SHP77 (cell line): ENCODE measurements at places on chromosomes 13 and 19.

DNA sequence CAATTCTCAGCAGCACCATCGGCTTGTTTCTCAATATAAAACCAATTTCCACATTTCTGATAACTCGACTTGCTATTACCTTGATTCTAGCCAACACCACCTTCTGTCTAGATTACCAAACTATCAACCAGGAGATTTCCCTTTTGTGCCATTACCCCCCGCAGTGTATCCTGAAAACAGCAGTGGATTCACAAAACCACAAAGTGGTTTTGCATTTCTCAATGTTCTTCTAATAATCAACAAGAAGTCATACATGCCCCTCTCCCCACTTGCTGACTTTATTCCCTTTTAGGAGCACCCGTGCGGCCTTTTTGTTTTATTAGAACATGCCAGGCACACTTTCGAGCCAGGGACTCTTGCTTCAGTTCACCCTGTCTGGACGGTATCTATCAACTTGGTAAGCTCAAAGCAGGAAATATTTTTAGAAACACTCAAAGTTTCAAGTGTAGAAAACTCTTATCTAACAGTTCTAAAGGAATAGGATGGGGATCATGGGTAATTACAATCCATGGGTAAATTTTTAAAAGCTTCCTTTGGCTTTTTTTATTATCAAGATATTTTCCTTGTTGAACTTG lies 967.4 kb downstream of the EFNB2 start:
- DNase-seq: no peak

- no peak for DNase-seq
Measured at GRCh38 chr19:8004723-8005513, 523 bp downstream of the ELAVL1 start.

DNA sequence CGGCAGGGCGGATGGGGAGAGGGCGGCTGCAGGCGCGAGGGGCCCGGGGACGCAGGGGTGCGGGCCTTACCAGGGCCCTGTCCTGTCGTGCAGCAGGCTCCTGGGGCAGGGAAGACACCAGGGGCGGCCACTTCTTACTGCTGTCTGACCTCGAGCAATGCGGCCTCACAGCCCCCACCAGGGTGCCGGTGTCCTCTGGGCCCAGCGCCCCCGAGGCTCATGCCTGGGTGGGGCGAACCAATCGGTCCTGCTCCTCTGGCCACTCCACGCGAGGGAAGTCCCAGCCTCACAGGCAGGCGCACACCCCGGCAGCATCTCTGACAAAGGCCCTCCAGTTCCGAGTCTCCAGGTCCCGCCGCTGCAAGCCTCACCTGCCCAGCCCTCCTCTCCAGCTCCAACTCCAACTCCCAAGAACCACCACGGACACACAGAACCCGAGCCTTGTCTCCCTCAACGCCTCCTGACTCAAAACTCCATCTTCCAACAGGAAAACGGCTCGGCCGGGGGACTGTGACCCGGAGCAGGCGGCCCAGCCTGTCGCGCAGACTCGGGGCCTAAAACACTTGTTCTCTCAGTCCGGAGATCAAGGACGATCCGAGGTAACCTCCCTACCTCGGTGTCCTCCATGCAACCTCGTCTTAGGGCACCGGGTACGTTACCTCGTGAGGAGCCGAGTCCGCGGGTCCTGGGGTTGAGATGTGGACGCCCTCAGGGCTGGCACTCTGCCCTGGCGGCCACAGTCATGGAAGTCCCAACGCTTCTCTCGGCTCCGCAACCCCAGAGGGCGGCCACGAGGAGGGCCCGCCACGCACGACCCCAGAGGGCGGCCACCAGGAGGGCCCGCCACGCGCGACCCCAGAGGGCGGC lies 6.5 kb downstream of the FGF22 start:
- no peak for DNase-seq

DNA sequence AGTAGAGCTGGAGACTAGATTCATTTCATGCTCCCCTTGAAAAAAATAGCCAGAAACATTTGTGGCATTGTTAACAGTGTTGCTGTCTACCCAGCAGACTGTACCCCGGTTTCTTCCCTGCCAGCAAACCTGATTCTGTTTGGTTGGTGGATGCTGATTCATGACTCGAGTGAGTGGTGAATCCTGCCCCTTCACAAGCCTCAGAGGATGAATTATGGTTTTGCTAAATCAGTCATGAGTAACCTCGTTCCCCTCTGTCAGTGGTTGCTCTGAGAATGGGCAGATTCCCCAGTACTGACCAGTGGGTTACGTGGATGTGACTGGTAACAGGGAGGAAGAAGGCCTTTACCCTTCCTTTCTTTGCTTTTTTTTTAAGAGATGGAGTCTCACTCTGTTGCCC lies 10.1 kb downstream of the NLRP12 start:
- no peak for DNase-seq

- DNase-seq: no peak
Measured at GRCh38 chr19:3029065-3029923, at the start of gene TLE2. TLE2 (minus strand) TSS chr19:3029280; CDS start chr19:3028904, 376 bp downstream.

- peak; percentile 87 for DNase-seq
Measured at GRCh38 chr19:47296036-47296435, 13.6 kb upstream of the C5AR1 start.
